ENCODE measurements at places on chromosomes 2 and 18.
A peak's percentile ranks its signal among the peaks of the same experiment; 100 is the strongest.

GRCh38 chr18:35939138-35939537, 33.3 kb upstream of the RMP24 start:
- H3K27me3 ChIP-seq = no peaks in the 10 kb centered on the region
- no peak overlapping the region for H3K4me3 ChIP-seq
- no peak overlapping the region for H3K27ac ChIP-seq
- 0 out of 2 replicates have a peak, but pooled peaks cover 3% of the 10 kb centered on the region for H3K4me1 ChIP-seq
- DNase-seq = peak; percentile 54

DNA sequence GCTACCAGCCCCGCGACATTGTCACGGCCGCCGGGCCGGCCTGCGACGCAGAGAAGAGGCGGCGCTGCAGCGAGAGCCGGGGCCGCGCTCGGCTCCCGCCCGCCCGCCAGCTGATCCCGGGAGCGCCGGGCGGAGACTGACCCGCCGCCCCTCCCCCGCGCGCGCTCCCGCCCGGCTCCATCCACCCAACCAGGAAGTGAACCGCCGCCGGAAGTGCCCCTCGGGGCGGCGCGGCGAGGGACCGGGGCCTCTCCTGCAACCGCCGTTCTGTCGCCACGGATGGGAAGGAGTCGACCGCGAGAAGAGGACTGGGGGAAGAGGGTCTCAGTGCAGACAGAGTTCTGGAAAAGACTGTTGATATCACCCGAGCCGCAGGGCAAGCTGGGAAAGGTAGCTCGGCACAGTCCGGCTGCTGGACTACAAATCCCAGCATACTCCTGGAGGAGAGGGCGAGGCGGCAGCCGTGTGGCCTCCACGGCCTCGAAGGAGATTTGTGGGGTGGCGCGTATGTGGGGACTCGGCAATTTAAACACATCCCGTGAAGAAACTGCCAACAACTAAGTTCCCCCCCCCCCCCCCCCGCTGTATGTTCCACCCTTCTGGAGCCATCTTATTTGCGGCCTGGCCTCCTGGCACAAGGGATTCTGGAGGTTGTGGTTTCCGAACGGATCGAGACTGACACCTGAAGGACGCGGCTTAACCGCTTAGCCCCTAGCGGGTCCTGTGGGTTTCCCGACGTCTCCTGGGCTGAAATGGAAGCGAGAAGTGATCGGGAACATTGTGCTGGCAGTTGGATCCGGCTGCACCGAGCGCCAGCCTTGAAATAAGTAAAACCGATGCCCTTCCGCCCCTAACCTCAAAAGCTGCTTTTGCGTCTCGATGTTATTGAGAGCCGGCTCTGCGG, at the start of gene AAK1:
Gene AAK1, minus strand, starts transcription at position 138 of the 904 bp plus-strand sequence. CDS start 699 bp downstream, outside the sequence.
- H3K27me3 ChIP-seq = no peaks in the 10 kb centered on the region
- H3K36me3 ChIP-seq = no peaks in the 10 kb centered on the region
- peak; percentile 43 for DNase-seq
- H3K4me3 ChIP-seq = peak within 1 kb of the TSS; percentile 94
- no peaks in the 10 kb centered on the region for H3K4me1 ChIP-seq
- H3K27ac ChIP-seq = no peak within 1 kb of the TSS

DNA sequence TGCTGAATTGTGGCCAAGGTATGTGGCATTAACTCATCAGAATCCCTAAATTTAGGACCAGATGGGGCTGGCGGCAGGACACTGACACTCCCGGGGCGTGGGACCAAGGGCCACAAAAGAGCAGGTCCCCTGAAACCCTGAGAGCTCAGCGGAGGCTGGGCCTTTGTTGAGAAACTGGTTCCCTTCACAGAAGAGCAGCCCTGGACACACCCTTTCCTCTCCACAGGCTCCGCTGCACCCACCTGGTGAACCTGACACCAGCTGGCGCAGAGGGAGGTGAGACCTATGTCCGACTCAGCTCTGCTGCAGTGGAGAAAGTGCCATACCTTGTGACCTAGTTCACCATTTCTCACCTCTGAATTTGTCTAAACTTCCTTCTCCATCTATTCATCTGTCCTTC, 119.5 kb downstream of the RTP5 start:
- no peak overlapping the region for H3K4me3 ChIP-seq
- no peak overlapping the region for H3K27ac ChIP-seq
- peaks cover 2% of the 10 kb centered on the region for H3K36me3 ChIP-seq
- no peaks in the 10 kb centered on the region for H3K4me1 ChIP-seq
- H3K27me3 ChIP-seq = no peaks in the 10 kb centered on the region

DNA sequence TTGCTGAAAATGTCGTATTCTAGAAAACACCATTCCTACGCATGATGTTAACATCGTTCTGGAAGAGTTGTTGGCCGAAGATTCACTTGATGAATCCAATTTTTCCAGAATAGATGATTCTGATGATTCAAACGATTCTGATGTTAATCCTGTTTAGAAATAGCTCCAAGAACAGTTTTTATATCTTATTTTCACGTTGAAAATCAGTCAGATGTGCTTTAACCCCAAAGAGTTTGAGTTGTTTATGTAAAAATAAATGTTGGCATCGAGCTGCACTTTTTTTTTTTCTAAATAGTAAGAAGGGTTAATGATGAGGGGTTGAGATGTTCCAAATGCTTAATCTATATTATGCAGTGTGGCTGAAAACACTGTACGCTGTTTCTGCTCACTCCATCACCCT, 99.9 kb upstream of the LINC00305 start:
- no peaks in the 10 kb centered on the region for H3K27me3 ChIP-seq
- no peaks in the 10 kb centered on the region for H3K4me1 ChIP-seq
- no peak overlapping the region for H3K27ac ChIP-seq
